DMS 273 treated with DMSO at 0.1 percent for 48 hours (cell line): ENCODE measurements at places on chromosomes 1 and 21.

DNA sequence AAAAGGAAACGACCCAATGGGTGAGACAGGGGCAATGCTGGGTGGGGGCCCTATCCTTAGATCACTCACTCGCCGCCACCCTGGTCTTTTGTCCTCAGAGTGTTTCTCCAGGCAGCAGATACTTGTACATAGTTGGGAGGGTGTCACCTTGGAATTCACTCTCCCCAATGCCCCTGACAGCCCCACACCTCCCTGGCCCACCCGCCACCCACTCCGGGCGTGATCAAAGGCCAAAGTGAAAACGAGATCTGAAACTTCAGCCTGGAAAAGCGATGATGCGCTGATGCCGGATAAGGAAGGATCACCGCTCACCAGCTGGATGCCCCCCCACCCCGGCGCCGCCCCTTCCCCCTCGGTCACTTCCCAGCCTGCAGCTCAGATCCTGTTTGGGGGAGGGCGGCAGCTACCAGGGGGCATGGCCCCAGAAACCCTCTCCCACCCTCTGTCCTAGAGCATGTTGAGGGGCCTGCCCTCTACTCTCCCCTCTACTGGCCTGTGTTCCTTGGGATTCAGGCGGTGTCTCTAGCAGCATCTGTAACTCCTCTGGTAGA lies 33.6 kb upstream of the CASZ1 start:
- DNase-seq, result no peak

- DNase-seq, result no peak
Measured at GRCh38 chr1:59027177-59027576, 243.3 kb upstream of the JUN start.

DNA sequence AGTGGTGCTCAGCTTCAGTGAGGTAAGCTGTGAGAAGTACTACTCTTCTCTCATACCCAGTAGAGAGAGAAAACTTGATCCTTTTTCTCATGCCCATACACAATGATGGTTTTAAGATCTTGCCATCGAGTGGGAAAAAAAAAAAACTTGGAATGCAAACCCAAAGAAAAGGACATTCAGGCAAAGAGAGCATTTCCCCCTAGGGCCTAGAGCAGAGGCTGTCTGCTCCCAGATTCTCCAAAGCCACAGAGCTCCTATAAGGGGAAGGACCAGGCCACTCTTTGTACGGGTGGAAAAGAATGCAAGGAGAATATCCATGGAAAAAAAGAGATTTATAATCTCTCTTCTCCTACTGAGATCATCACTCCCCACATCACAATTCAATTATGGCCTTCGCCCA lies 34.9 kb downstream of the MROH9 start:
- no peak for DNase-seq

GRCh38 chr21:30102871-30103270 lies 63.7 kb downstream of the CLDN17 start:
- DNase-seq, result no peak

GRCh38 chr1:171664976-171665375 lies 12.5 kb upstream of the MYOC start:
- no peak for DNase-seq

DNA sequence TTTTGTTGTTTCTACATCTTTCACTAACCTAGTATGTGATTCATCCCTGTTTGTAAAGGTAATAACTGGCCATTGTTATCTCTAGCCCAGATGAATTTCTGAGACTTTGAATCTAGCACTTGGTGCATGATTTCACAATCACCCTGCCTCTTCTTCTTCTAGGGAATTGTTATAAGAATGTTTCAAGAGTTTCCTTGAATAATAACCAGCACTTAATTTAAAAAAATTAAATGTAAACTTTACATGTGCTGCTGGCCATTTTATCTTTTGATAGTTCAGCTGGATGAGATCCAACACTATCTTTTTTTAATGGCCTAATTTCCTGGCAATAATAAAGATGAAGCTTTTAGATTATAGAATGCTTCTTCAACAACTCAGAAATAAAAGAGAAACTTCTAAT lies 31.8 kb downstream of the UBE2U start:
- DNase-seq, result no peak

DNA sequence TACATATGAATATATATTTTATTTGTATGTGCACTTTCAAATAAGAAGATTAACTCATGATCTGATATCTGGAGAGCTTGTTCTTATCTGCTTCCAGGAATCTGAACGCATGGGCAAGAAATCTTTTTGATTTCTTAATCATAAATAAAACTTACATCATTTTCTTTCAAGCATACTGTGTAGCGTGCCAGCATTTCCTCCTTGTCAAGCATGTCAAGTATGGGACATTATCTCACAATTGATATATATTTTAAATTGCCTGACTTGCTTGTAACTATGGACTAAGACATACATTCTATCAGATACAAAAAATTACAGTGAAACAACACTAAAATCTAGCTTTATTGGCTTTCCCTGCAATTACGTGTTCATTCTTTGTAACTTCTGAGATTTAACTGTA lies 1128.2 kb downstream of the PLA2G4A start:
- DNase-seq, result no peak

DNA sequence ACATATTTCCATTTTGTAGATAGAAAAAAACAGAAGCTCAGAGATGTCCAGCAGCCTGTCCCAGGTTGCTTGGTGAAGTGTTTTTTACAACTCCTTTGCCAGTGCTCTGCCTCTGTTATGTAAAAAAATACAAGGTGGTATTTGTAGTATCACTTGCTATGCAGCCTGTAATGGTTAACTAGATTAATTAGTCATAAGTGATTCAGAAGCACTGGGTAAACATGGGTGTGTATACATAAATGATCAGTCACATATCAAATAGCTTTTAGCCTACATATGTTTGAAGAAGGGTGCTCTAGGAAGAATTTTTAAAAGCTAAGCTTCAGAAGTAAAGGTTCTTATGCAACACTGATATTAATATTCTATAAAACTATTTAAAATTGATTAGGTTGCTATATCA lies 70.0 kb upstream of the MAGI3 start:
- DNase-seq, result no peak

DNA sequence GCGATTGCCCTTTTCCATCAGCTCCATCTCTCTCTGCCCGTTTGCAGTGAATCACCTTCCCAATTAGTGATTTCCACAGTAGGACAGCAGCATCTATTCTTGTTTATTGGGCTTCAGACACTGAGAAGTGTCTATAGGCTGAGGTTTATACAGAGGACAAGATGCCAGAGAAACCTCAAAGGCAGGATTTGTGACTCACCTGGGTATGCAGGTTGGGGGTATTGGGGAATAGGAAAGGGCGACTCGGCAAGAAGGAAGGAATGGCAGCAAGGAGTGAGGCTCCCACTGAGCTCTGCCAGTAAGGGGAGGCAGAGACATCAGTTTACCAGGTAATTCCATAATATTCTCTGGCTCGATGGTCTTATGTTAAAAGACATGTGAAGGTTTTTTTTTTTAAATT lies 25.3 kb upstream of the ABCA4 start:
- no peak for DNase-seq

GRCh38 chr1:26536081-26536480 lies 6.5 kb downstream of the RPS6KA1 start:
- DNase-seq, result no peak

DNA sequence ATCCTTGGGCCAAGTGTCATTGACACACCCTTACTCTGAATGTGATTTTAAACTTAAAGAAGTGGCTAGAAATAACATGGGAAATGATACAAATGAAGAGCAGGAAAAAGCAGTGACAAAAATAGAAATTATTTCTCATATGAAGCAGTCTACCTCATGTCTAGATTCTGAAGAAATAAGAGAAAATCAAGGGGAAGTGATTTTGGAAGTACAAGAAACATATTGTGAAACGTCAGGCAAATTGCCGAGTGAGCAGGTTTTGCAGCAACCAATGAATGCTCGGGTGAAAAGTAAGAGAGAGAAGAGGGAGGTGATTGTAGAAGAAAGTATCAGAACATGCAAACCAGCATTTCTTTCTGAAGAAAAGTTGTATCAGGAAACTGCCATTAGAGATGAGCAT lies 130.7 kb downstream of the MACF1 start:
- no peak for DNase-seq

DNA sequence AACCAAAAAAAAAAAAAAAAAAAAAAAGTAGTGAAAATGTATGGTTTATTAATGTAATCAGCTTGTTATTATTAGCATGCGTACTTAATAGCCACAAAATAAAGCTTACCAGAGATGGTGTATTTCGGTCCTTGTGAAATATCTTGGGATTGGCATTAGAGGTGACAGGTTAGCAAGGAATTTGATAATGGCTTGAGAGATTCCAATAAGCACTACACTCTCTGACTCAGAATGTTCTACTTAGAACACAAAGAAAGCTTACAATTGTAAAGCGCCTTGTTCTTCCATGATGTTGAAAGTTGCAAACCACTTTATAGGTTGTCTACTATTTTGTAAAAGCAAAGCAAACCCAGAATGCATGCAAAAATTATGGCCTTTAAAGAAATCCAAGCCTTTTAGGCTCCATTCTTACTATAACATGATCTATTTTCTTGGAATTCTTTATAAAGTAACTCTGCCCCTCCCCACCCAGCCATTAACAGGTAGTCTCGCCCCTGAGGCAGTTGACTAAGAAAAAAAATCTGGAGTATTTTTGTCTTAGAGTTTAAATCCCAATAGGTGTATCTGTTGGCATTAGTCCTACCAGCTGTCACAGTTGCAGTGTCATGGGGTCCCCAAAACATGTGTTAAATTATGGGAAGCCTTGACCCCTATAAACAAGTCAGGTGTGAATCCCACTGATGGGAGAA lies 129.2 kb downstream of the DHRS3 start:
- DNase-seq, result no peak

GRCh38 chr21:38469642-38470041 lies 28.6 kb downstream of the ERG start:
- DNase-seq, result no peak

DNA sequence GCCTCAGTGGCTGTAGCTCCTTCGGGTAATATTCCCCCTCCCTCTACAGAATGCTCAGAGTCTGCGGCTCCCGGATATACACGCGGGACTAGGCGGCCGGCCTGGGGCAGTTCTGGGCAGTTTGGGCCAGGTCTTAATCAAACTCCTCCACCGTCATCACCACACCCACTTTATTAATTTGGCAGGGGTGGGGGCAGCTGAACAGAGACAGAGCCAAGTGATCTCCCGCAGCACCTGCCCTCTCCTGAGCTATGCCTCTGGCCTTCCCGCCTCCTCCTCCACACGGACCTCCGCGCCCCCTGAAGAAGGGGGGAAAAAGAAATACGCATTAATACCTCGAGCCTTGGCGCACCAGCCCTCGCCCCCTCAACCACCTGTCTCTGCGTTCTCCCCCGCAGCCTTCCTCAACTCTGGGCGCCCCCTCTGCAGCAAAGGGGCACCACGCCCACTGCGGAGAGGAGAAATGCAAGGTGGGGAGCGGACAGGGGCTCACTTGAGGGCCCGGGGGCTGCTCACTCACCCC lies 42.6 kb downstream of the CD34 start:
- no peak for DNase-seq

- no peak for DNase-seq
Measured at GRCh38 chr1:21559788-21560567, 50.8 kb downstream of the ALPL start.

DNA sequence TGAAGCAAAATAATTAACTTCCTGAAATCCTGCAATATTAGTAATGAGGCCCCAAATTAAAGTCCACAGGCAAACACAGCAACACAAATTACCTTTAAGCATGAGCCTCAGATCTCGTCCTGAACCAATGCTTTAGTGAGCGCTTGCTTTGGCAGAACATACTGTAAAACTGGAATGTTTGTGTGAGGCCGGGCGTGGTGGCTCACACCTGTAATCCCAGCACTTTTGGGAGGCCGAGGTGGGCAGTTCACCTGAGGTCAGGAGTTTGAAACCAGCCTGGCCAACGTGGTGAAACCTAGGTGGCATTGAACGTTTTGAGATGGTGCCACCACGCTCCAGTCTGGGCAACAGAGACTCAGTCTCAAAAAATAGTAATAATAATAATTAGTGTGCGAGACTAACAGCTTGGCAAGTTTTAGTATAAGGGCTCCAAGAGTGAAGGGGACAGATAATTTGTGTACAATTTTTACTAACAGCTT lies 17.8 kb downstream of the SFPQ start:
- no peak for DNase-seq

DNA sequence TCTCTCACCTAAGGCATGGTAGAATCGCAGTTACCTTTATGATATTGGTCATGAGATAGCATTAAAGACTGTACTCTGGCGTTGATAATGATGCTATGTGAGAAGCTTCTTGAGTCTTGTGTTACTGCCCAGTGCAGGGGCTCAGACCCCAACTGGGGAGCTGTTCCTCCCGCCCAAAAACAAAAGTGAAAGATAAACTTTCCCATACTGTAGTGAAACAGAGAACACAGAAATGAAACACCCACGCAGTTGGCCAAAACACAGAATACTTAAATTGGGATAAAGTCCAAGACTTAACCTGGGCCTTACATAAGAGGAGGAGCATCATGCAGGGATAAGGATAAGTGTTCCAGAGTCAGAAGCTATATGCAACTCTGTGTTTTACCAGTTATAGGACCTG lies 130.6 kb downstream of the HHIPL2 start:
- DNase-seq, result no peak

GRCh38 chr1:38815903-38816627 lies 43.5 kb downstream of the RRAGC start:
- DNase-seq, result peak; percentile 98

- no peak for DNase-seq
Measured at GRCh38 chr1:30339866-30340265, 383.5 kb downstream of the MATN1 start.

GRCh38 chr21:43975469-43976098 lies 36.5 kb upstream of the TRAPPC10 start:
- DNase-seq, result no peak

- DNase-seq, result no peak
Measured at GRCh38 chr21:41817877-41818855, 51.3 kb upstream of the RIPK4 start.

DNA sequence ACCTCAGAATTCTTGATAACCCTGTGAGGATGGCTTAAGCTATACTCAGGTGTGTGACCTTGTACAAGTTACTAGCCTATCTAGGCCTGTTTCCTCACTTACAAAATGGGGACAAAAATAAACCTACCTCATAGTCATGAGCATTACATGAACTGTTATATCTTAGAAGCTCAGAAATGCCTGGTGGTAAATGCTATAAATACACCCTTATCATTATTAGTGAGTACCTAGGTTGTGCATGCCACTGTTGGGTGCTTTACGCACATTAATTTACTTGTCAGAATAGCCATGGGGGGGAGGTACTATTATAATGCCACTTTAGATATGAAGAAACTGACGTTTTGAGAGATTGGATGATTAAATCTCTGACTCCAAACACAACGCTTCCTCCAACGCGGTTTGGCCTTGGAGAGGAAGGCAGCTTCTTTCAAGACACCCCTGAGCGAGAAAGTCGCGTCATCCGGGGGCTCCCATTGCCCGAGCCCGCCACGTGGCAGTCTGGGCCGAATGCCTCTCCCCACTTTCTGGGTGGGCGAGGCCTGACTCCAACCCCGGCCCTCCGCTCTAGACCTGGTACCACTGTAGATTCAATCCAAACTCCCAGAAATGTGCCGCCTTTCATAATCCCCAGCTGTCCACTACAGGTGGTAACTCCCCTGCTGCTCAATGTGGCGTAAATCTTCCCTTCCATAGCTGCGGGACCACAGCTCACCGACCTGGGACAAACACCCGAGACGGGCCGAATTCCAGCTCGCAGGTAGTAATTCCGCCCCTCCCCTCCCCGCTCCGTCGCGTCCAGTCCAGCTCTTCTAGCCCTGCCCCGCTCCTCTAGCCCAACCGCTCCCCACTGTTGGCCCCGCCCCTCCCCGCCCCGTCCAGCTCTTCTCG lies 771 bp upstream of the RAD54L start:
- peak; percentile 96 for DNase-seq

- DNase-seq, result no peak
Measured at GRCh38 chr1:48649880-48650279, 126.8 kb downstream of the BEND5 start.
